ENCODE measurements at places on chromosomes 12 and 14.

GRCh38 chr14:100629098-100629497 lies 41.9 kb upstream of the BEGAIN start:
- no peak for DNase-seq

DNA sequence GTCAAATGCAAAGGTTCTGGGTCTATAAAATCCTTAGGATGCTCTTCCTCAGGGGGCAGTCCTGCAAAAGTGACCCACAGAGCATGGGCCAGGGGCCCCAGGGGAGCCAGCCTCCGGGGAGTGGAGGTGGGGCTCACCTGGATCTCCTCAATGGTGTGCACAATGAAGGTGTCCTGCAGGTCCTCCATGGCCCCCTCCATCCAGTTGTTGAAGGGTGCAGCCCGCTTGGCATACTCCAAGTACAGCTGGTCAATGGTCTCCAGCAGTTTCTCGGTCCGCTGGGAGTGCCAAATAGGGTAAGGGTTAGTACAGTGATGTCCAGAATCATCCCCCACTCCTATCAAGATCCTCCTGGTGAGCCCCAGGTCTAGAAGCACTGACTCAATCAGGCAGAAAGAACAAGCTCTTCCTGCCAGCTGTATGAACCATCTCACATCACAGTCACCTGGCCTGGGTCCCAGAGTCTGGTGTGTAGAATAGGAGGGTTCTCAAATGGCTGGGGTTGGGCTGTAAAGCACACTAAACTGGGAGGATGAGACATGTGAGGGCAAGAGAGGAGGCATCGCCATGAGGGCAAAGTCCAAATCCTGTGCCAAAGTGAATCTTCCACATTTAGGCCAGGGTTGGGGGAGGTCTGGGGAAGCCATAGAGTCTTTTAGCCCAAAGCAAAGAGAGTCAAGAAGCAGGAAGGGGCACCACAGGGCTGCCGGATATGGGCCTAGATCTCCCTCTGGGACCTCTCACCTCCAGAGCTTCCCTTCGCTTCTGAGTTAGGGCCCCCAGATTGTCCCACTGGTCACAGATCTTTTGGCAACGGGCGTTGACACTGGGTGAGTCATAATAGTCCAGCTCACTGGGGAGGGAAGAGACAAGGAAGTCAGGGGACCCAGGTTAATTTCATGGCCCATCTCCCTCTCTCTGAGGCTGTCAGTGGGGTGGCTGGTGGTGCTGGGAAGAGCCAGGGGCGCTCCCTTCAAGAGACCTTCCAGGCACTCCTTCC lies 91.5 kb upstream of the ZFP36L1 start:
- peak; percentile 25 for DNase-seq

DNA sequence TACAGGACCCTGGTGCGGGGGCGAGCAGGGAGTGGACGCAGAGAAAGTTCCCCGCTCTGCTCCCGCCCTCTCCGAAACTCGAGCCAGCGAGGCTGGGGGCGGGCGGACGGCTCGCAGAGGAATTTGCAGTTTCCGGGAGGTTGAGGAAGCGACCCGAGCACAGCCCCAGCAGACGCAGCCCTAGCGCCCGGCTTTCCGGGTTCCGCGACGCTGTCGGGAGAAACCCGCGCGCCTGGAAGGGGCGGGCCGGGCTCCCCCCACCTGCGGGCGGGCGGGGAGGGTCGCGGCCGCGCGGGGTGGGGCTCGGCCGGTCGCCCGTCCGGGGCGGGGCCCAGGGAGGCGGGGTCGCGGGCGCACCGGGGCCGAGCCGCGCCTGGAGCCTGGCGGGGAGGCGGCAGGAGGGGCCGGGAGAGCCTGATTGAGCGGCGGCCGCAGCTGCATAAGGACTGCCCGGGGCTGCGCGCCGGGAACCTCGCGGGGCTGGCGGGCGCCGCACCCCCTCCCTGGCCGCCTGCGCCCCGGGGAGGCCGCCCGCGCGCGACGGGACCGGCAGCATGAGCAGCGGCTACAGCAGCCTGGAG lies at the start of gene RASSF3:
Gene RASSF3, plus strand, starts transcription at position 417 of the 581 bp plus-strand sequence. Its CDS starts 138 bp downstream, at position 555.
- no peak for DNase-seq

- DNase-seq, result no peak
These were observed 5.0 kb upstream of the SETD1B start for GRCh38 chr12:121798787-121799155.

DNA sequence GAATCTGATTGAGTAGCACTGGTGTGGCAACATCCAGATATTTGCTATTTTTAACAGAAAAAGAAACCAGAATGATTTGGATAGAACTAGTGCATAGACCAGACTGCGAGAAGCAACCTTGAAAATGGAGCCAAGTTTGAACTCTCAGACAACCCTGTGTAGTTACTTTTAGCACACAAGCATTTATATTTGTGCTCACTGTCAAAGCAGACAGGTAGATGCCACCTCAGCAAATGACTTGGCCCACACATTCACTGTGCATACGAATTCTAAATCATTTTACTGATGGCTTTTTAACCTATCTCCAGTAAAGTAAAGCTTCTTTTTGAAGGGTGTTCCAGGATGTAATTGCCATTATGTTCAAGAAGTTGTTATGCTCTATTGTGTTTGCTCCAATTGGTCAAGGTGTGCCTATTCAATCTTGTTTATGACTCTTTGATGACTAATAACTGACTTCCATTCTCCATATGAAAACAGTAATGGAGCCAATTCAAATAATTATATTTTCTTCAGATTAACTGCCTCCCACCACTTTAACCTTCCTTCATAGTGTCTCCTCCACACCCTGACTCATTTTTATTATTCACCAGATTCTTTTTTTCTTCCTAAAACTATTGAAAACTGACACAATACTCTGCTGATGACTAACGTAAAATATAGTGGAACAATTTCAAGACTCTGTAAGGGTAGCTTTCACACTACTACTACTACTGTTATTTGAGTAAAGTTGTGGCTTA lies 138.5 kb downstream of the CCER1 start:
- no peak for DNase-seq

DNA sequence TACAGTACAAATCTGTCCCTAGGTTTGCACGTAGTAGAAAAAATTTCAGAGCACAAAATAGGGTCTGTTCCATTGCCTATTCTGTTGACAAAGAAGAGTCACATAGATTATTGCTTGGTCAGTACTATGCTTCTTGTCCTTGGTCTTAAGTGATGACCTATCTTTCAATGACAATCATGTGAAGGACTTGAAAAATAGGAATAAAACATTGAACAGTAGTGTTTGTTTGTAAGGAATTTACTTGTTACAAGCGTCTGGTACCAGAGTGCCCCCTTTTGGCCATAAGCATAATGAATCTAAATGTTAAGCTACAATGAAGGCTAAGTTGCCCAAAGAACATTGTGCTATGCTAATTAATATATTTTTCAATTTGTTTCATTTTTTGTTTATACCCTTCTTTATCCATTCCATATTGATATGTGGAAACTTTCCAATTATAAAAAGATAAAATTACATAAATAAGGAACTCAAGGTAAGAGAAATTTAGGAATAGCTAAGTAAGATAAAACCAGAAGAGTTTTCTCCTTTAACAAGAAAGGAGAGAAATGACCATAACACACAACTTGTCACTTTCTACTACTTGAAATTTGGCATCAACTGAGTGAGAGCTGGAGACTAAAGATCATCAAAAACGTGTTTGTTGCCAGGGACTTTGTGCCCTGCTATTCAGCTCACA lies 204.7 kb downstream of the EPS8 start:
- DNase-seq, result peak; percentile 37

DNA sequence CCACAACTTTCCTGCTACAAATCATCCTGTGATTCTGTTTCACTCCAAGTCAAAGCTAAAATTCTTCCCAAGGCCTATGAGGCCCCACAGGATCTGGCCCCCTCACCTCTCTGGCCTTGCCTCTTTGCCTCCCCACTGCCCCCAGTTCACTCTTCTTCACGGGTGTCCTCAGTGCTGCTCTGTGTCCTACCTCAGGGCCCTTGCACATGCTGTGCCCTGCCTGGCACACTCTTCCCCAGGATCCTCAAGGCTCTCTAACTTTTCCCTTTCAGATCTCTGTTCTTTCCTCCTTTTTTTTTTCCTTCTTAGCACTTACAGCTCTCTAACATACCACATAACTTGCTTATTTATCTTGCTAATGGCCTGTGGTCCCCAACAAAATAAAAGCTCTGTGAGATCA lies 29.2 kb downstream of the RASAL1 start:
- no peak for DNase-seq

DNA sequence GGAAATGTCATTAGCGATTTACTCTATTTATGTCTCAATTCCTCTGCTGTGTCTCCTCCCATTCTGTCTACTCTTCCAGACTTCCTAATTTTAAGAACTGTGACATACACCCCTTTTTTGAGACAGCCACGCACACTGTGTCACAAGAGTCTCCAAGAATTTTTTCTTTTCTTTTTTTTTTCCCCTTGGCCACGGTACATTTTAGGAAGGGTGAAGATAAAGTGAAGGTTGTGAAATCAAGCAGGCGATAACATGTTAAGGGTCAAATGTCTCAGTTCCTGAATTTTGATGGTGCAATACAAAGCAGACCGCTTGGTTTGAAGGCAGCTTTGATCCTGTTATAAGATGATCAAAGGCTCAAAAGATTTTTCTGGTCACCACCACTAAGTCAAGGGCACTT lies 4.3 kb downstream of the OLR1 start:
- no peak for DNase-seq

DNA sequence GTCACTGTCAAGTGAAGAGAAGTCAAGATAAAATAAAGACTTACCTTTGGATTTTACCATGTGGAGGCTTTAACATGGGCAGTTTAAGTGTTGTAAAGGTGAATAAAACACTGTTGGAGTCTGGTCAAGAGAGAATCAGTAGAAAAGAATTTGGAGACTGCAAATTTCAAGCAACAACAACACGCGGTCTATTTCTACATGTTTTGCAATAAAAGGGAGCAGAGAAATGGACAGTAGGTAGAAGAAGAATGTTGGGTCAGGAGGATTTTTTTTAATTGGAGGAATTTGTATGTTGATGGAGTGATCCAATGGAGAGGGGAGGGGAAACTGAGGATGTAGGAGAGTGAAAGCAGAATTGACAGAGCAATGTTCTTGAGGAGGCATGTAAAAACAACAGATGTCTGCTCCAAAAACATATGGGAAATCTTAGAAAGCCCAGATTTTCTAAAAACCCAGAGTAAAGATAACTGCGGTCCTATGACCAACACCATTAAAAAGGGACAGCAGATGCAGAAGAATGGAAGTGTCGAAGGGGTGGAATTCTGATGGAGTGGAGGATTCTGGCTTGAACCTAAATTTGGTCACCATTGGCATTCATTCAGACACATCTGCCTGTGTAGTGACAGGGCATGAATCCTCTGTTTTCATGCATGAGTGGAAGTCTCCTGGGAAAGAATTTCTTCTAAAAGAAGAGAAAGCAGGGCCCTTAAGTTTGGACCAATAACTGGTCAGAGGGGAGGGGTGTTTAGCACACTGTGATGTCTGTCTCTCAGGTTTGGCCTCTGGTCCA lies 68.0 kb upstream of the OSBPL8 start:
- no peak for DNase-seq

DNA sequence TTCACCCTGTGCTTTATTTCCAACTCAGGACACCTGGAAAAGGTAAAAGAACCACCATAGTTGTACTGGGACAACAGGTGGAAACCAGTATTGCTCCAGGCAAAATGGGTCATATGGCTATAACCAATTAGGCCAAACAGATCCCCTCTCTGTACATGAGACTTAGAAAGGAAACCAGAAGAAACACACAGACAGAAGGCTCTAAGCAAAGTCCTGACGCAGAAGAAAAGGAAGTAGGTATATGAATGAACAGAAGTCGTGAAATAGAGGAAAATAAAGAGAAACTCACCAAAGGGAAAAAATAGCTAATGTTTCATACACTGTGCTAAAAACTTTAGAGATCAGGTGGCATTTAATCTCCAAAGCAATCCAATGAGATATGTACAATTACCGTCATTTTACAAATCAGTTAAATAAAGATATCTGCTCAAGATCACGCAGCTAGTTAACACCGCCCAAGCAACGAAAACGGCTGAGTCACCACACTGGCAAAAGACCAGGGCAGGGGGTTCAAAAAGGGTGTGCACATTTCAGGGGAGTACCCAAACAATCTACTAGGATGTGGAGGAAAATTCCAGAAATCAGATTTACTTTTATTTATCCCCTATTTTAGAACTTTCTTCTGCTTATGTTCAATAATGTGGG lies 82.3 kb downstream of the ITPR2 start:
- DNase-seq, result no peak

DNA sequence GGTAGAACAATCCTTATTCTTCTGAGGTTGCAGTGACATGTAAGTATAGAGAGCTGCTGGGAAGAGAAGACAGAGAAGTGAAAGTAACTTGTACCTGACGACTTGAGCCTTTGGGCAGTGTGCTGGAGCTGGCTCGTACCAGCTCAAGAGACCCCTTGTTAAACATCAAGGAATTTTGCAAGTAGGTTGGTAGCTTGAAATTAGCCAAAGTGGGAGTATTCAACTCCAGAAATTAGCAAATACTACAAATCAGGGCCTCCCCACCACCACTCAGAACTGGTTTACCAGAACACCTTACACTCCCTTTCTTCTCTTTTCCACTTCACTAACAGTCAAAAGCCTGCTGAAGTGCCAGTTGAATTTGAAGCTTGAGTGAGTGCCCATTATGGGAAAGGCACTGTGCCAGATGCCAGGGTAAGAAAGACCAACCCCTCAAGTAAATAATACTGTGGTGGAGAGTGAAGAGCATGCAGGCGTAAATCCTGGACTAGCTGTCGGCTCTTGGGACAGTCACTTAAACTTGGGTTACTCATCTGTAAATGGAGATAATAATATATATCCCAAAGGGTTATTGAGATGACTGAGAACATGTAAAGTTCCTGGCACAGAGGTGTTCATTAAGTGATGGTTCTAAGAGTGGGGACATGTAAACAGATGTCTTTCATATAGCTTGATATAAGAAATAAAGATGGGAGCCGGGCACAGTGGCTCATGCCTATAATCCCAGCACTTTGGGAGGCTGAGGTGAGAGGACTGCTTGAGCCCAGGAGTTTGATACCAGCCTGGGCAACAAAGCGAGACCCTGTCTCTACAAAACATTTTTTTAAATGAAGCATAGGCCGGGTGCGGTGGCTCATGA lies 27.0 kb upstream of the EID3 start:
- DNase-seq, result no peak

DNA sequence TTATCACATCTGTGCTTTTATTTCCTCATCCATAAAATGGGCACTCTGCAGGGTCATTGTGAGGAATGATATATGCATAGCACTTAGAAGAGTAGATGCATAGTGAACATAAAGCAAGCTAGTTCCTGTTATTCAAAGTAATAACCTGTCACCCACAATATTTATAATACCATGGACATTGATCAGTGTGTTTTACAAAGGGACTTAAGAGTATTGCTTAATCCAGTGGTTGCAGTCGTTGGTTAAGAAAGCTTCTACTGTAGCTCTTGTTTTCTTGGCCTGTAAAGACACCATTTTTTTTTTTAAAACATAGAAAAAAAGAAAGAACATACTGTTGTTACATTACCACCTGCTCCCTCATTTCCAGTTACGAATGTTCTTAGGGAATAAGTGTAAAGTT lies 13.1 kb downstream of the METAP2 start:
- no peak for DNase-seq

GRCh38 chr12:119306593-119306992 lies 27.9 kb upstream of the CCDC60 start:
- no peak for DNase-seq

Measured in HFF-Myc (cell line).